ENCODE measurements at places on chromosomes 6 and 20.

- no peak for DNase-seq
Measured at GRCh38 chr6:170087941-170088581, 202.8 kb downstream of the DLL1 start.

GRCh38 chr20:51526106-51526470, 16.4 kb downstream of the NFATC2 start:
- DNase-seq: no peak

GRCh38 chr20:14997791-14998190, 660.4 kb upstream of the FLRT3 start:
- DNase-seq: no peak

- DNase-seq: no peak
Measured at GRCh38 chr20:1165521-1165920, 19.3 kb downstream of the TMEM74B start.

DNA sequence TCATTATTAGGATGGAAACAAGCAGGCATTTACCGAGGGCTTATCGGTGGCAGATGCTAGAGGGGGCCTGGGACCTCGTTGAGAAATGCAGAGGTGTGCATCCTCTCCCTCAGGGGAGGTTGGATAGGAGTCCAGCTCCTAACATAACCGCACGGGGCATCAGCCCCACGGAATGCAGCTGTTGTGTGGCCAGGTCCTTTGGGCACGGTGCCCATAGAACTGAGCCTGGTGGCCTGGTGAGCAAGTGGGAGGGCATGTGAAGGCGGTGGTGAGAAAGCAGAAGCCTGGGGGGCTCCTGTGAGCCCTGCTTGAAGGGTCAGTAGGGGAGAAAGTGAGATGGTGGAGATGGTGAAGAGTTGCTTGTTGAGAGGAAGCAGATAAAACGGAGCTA, 143.7 kb downstream of the CDH26 start:
- DNase-seq: no peak

- peak; percentile 3 for DNase-seq
Measured at GRCh38 chr20:13200767-13201500, 20.1 kb upstream of the ISM1 start.

- no peak for DNase-seq
Measured at GRCh38 chr20:19813846-19814640, 56.0 kb downstream of the RIN2 start.

GRCh38 chr6:13836170-13836569, 21.8 kb upstream of the MCUR1 start:
- DNase-seq: no peak

DNA sequence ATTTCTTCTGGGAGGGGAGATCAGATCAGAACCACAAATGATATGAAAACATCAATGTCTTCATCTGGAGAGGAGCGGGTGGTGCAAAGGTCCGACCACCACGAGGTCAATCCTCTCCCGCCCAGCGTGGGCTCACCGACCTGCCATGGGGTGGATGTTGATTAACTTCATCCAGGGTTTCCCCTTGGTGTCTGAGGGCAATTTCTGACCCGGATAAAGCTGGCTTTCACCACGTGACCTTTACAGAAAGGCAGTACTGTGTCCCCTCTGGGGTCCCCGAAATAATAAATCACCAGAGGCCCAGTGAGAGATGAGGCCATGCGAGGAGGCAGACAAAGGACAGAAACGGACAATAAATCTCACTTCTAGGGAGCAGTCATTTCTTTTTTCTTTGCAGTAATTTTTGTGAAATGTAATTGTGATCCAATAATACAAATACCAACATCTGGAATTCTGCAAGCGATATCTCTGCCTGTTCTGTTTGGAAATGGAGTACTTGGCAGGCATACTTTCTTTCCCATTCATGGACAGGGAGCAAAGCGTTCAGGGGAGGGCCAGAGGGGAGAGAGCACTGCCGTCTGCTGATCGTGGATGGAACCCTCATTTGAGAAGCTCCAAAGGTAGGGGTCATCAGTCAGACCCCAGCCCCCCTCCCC, 55.1 kb upstream of the APCDD1L start:
- DNase-seq: no peak

DNA sequence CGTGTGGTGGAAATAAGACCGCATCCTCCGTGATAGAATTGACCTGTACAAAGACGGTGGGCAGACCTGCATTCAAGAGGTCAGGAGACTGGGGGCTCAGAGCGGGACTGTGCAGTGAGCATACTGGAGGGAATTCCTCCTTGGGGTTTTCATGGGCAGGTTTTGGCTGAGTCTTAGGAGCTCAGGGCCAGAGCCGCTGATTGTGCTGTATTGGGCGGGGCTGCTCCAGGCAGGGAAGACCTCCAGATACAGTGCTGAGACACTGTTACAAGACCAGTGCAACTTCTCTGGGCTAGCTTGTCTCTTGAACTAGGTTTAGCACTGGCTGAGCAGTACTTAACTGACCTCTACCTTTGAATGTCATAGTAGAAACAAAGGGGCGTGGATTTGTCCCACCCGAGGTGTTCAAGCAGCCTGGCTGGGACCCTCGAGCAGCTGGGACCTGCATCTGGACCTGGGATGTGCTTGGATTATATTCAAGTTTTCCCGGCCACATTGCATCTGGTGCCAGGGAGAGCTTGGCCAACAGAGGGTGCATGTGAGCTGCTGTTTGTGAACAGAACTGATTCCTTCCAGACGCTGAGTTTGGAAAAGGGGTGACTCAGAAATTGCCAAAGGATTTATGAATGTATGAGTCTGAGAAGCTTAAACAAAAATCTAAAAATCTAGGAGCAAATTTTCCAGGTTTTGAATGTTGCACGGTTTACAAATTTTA, 33.4 kb upstream of the SLC22A1 start:
- DNase-seq: peak; percentile 52

DNA sequence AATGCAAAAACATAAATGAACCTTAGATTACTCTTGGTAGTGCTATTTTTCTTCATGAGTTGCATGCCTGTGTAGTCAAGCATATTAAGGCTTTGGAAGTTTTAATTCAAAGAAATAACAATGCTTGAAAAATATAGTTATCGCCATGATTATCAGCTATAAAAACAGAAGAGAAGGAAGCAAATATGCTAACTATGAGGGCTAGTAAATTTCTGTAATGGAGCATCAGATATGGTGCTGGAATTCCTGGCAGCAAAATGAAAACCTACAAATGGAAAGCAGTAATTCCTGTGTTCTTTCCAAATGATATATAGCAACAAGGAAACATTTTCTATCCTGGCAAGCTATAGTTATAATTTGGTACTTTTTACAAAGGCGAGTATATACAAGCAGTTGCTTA, 29.7 kb downstream of the DOP1A start:
- no peak for DNase-seq

DNA sequence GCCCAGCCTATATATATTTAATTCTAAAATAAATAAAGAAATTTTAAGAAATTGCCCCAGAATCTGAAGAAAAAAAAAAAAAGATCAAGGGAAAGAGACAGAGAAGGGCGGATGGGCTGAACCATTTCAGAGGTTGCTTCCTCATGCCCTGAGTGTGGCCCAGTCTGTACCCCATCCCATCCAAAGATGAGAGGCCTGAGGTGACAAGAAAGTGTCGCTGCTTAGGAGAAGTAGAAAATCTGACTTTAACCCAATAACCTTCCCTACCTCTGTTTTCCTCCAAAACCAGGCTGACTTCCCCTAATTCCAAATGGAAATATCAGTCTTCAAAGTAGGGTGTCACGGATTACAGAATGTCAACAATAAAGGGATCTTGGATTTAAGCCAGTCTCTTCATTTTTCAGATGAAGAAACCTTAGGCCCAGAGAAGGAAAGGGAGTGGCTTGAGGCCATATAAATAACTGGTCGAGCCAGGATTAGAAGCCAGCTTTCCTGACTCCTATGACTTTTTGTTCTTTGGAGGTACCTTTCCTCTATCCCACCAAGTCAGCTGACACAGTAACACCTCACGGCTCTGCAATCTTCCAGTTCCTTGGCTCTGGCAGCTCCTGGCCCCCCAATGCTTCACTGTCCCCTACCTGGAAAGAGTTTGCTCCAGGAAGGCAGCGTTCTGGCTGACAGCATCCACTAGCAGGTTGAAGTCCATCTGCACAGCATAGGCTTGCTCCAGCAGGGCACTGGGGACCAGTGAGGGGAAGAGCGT, 10.1 kb downstream of the GSS start:
- DNase-seq: no peak

DNA sequence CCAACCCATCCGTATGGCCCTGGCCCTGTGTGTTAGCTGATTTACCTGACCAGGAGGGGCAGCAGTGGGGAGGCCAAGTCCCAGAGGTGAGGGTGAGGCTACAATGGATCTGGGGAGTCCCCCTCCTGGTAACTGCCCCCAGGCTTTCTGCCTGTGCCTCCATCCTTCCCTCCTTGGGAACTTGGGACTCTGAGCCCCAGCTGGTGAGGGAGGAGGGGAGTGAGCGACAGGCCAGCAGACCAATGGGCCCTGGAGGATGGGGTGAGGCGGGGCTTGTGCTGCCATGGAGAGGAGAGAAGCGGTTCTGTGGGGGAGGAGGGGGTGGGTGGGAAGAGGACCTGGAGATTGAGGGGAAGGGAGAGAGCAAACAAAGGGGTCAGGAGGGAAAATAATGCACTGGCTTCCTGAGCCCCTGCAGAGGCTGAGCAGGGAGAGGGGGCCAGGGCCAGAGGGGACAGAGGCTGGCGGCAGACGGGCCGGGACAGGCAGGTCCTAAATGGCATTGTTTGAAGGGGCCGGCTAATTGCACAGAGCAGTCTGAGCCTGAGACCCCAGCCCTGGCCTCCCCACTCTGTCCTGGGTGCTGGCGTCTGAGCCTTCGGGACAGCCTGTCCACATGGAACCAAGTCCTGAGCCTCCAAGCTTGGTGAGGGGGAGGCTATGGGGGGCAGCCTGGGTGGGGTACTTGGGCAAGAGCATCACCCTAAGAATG, 17.5 kb downstream of the DNMT3B start:
- no peak for DNase-seq

- no peak for DNase-seq
Measured at GRCh38 chr6:97095311-97095850, 170.9 kb downstream of the KLHL32 start.

DNA sequence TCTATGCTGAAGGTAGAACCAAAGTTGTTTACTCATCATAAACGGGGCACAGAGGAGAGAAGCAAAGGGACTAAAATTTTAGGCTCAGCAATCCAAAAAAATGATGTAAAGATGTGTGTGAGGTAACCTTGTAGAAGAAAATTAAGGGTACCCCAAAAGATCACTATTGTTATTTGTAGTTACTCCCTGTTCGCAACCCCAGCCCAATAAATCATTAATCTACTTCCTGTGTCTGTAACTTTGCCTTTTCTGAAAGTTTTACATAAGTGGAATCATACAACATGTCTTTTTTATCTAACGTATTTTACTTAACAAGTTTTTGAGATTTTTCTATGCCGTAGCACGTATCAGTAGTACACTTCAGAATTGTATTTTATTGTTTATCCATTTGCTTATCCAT, 1114.8 kb upstream of the GJE1 start:
- DNase-seq: no peak

Data from A673 (cell line).